GM23248 (cell line): ENCODE measurements at places on chromosomes 4 and X. TPM values are rescaled to one million over a fixed set of nuclear protein-coding genes. Genes with fewer than 3 reads are reported as not detected.
A peak's percentile ranks its signal among the peaks of the same experiment; 100 is the strongest.

The G3BP2 gene
- polyA plus RNA-seq, result 33.1 and 36.0 TPM in 2 replicates

The SPRY1 gene
- 3.6 and 3.9 TPM in 2 replicates for polyA plus RNA-seq

The TENM3 gene
- polyA plus RNA-seq, result 0.83 and 1.0 TPM in 2 replicates

The RBM46 gene
- 0.40 TPM in 1 of 2 replicates, not detected in the other for polyA plus RNA-seq

The ARHGEF38 gene
- polyA plus RNA-seq, result not detected in 2 replicates

- peak; percentile 62 for DNase-seq
Observed at GRCh38 chr4:100428051-100428450, 89.8 kb downstream of the EMCN start.

GRCh38 chrX:56975611-56976010, 19.7 kb downstream of the SPIN3 start:
- DNase-seq, result peak; percentile 5

DNA sequence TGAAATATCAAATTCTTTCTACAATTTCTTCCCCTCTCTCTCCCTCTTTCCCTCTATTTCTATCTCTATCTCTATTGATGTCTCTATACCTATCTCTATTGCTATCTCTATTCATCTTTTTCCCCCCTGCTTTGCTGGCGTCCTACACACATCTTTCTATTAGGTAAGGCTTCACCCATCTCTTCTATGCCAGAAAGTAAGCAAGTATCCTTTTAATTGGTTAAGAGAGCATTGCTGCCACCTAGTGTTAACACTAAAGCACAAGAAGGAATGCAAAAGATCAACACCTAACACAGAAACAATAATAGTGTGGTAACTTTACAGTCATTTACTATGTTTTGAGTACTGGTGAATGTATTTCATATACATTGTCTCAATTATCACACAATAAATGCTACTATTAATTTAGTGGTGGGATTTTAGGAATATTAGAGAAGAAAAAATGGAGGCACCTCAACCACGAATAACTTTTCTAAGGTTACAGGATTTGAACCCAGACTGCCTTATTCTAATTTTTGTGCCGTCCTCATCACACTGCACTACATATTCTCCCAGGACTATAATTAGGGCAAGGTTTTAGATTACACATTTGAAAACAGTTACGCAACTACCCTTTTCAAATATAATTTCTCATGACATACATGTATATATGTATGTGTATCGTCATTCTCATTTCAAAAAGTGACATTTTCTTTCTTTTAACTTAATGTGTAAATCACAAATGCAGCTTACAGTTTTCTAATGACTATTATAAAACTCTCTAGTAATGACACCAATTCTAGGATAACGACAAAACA, 3.7 kb upstream of the C4orf36 start:
- DNase-seq, result peak; percentile 83

DNA sequence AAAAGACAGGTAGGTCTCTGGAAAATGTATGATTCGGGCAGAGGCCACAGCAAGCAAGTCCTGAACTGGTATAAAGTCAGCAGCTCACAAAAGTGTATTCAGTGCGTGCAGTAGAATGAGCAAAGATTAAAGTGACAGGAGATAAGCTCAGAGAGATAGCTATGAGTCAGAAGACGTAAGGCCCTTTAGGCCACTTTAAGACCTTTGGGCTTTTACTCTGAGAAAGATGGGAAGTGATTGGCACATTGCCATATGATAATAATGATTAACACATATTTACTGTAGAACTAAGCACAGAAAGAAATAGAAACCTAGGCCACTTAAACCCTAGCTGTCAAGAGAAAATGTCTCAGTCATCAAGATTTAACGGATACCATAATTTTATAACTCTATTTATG, 51.7 kb downstream of the TBCK start:
- DNase-seq, result no peak

DNA sequence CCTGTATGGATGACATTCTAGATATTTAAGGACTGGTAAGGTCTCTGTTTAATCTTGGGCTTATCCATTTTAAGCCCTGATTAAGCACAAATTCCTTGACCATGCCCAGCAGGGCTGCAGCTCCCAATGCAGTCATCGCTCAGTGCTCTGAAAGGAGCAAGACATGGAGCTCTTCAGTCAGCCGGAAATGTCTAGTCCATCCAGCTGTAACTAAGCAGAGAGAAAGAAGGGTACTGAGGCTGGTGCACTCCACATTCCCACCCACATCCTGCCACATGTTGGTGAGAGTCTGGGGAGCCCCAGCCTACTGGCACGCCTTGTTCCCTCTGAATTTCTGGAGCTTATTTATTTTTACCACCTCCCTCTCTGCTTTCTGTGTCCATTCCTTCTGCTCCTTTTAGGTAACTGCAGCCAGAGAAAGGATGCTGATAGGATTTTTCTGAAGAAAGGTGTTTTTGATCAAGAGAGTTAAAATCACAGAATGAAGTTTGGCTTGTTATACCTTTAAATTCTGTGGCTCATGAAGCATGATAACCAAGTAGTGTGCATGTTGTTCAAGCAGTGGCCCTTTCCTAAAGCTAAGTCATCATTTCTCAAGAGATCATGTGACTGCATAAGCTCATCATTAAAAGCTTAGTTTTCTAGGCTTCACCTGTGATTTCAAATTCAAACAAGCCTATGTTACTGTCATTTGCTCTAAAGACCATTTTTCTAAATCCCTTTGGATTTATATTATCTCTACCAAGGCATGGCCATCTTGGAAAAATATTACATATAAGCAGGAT, 74.0 kb downstream of the GALNT7 start:
- DNase-seq, result no peak

GRCh38 chr4:125011646-125012045, 299.1 kb upstream of the ANKRD50 start:
- DNase-seq, result peak; percentile 10

DNA sequence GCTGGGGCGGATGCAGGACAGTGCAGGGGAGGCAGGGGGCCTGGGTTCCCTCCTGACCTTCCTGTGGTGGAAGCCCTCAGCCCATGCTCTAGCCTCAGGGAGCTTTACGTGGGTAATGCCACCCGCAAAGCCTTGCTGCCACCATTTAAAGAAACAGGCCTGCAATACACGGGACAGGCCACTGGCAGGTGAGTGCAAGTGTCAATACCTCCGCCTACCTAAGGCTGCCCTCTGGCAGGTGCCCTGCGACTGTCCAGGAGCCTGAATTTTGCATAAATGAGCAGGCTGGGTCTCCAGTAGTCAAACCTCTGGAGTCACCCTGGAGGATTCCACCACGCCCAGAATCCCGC, 5.9 kb downstream of the CRMP1 start:
- DNase-seq, result peak; percentile 4

- DNase-seq, result no peak
Observed at GRCh38 chr4:94591289-94591688, 139.5 kb downstream of the PDLIM5 start.

DNA sequence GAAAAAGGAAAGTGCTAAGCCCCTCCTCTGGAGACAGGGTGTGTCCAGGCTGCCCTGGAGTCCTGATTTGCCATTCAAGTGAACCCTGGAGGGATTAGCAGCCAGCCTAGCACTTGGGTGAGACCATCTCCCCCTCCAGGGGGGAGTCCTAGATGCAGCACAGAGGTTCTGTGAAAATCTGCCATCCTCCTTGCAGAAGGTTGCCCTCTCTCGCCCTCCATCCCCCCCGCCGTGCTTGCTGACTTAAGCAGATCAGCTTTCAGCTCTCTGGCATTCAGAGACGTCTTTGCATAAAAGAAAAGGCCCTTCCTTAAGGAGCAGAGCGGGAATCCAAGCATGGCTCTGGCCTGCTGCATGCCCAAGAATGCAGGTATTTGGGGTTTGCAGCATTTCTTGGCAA, 102.1 kb upstream of the SCML1 start:
- no peak for DNase-seq

- DNase-seq, result no peak
Observed at GRCh38 chrX:40531056-40531826, 49.5 kb upstream of the ATP6AP2 start.

DNA sequence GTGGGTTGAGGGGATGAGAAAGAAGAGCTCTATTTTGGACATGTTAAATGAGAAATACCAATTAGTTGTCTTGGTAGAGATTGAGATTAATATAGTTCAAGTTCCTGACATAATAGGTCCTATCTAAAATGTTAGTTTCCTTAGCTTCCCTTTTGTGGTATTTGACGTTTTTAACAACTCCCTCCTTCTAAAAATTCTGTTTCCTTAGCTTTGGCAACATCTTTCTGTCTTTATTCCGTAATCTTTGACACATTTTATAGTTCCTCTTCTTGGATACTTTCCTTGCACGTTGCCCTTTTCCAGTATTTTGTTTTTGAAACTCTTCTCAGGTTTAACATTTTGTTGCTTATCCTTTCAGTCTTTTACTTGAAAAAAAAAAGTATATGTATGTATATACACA, 36.9 kb downstream of the LAMTOR3 start:
- DNase-seq, result no peak

GRCh38 chr4:2333916-2334644, 72.2 kb upstream of the MXD4 start:
- no peak for DNase-seq

- peak; percentile 6 for DNase-seq
Observed at GRCh38 chr4:47145630-47146029, 114.3 kb downstream of the GABRB1 start.

DNA sequence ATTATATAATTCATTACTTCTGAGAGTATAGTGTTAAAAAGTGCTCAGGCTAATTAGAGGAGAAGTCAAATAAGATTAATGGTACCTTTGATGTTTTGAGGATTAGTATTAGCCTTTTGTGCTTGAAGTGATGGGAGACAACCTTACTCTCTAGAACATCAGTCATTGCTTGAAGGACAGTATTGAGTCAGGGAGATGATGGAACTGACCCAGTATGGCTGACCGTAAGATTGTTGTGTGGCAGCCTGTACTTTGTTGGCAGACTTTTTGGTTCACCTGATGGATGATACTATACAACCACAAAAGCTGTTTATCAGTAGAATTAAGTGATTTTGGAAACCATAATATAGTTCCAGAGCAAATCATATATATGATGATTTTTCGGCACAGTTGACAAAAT, 9.9 kb downstream of the OGT start:
- peak; percentile 28 for DNase-seq

- no peak for DNase-seq
Observed at GRCh38 chrX:10166248-10166716, 9.5 kb downstream of the CLCN4 start.

- DNase-seq, result no peak
Observed at GRCh38 chr4:53713767-53714166, 122.5 kb upstream of the LNX1 start.

DNA sequence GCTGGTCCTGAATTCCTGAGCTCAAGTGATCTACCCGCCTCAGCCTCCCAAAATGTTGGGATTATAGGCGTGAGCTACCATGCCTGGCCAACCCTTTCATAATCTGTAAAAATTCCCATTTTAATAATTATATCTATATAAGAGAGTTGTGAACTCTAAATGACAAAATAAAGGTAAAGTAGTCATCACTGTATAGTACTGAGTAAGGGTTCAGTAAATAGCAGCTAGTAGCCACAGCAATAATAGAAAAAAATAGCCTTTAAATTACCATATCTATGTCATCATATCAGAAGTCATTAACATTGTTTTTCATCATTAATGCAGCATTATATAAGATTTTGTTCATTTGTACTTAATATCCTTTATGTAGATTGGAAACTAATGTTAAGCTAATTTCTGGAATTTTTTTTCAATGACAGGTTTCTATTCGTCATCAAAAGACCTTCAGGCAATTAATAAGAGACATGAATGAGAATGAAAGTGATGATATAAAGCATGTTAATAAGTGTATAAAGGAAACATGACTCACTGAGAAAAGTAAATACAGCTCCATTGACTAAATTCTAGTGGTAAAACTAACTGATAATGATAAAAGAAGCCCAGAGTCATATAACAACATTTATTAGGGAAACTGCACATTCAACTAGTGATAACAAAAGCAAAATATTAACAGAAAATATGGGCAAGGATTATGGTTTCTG, 85.9 kb upstream of the UGT8 start:
- no peak for DNase-seq

- no peak for DNase-seq
Observed at GRCh38 chr4:25101836-25102235, 58.4 kb downstream of the SEPSECS start.

GRCh38 chr4:100679926-100680325, 162.1 kb upstream of the EMCN start:
- no peak for DNase-seq

DNA sequence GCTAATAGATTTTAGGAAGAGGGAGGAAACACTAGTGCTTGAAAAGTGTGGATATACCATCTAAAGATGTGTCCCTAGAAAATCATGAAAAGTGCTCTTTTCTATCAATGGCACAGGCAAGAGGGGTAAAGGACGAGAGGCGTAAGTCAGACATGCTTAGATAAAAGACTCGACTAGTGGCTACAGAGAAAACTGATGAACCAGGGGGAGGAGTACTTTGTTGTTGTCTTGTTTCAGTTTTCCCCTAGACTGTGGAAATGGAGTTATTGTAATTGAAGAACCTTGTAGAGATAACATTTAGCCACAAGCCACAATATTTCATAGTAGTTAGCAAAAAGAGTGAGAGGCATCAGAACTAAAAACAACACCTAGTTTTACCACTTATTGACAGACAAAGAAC, 21.4 kb downstream of the GALNTL6 start:
- DNase-seq, result no peak

GRCh38 chr4:26731351-26732035, 129.1 kb upstream of the STIM2 start:
- DNase-seq, result peak; percentile 42

GRCh38 chr4:110540581-110540980, 64.6 kb downstream of the ENPEP start:
- DNase-seq, result peak; percentile 16

DNA sequence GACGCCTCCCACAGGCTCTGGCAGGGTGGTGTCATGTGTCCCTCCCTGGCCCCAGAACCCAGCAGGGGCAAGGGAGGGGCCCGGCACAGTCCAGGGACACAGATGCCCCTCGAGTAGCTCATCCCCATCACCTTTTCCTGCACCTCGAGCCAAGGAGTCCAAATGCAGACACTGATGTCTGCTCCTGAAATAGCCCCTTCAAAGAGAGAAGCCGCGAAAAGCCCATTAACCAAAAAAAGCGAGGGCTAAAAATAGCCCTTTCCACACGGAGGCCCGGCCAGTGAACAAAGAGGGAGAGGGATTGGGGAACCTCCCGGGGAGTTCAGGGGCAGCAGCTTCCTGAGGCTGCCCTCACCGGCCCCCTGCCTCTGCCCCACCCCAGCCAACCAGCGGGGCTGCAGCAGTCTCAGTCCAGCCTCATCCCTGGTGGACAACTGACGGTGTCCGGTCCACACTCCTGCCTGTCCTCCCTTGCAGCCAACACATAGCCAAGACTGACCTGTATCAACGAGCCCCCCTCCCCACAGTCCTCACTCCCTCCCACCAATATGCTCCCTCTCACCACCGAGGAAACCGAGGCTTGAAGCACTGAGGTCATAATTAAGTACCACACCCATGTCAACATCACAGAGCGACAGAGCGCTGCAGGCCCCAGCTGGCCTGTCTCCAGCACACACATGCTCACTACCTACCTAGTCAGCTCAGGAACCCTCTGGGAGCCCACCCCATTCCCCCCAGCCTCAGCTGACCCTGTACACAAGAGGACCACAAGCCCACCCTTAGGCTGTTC, 23.9 kb downstream of the WDR1 start:
- peak; percentile 34 for DNase-seq
